Hindlimb muscle (tissue), 1 donor: ENCODE measurements at places on chromosomes 1 and 21. TPM values are rescaled to one million over a fixed set of nuclear protein-coding genes. Genes with fewer than 3 reads are reported as not detected.

GRCh38 chr1:2206813-2207487, 12.4 kb upstream of the FAAP20 start:
- DNase-seq = no peak

- DNase-seq = no peak
Observed at GRCh38 chr1:76115171-76115570, 40.6 kb downstream of the ST6GALNAC3 start.

DNA sequence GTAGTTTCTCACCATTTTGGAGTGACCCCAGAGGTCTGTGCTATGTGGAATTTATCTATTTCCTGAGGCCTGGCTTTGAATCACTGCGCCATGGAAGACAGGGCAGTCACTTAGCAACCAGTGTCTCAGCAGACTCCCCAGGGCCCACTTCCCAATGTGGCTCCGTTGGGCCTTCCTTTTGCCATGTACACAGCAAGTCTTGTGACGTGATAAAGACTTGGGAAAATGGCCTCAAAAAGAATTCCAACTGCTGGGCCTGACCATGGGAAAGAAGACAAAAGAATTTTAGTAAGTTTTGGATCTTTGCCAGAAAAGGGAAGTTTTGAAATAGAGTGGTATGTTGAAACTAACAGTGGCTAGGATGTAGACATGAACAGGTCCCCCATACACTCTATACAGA, 36.2 kb downstream of the TLR5 start:
- no peak for DNase-seq

DNA sequence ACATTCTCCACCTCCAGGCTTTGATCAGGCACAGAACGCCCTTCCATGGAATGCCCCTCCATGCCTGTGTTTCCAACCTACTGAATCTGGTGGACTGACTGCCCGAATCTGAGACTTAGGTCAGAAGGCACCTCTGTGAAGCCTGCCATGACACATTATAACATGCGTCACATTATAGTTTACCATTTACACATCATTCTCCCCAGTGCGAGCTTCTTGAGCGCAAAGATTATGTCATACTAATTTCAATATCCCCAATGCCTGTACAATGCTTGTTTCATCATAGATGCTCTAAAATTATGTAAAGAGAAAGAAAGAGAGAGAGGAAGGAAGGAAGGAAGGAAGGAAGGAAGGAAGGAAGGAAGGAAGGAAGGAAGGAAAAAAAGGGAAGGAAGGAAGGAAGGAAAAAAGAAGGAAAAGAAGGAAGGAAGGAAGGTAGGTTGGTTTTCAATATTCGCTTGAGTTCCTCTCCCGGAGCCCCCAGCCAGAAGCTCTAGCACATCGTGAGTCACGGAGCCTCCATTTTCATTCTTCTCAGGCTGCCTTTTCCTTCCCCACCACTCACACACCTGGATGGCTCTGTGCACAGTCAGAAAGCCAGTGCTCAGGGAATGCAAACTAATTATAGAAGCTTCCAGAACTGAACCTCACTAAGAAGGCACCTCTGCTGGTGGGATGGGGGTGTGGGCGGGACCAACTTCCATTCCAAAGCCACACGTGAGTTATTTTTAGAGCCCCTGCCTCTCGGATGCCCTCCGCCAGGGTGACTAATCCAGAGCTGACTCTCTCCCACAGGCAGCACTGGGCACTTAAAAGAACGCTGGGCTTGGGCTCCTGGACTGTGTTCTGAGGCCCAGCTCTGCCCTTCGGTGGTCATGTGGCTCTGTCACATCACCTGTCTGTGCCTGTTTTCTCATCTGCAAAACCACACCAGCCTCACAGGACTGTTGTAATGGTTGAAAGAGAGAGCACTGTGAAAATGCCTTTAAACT, 27.4 kb downstream of the LAMB3 start:
- no peak for DNase-seq

GRCh38 chr1:224864006-224864405, 65.5 kb upstream of the DNAH14 start:
- DNase-seq = no peak

Gene ZNF648
- polyA plus RNA-seq = not detected

Gene PTCH2
- 10.0 TPM for polyA plus RNA-seq
